ENCODE measurements at places on chromosomes 3 and 15.
A peak's percentile ranks its signal among the peaks of the same experiment; 100 is the strongest.

DNA sequence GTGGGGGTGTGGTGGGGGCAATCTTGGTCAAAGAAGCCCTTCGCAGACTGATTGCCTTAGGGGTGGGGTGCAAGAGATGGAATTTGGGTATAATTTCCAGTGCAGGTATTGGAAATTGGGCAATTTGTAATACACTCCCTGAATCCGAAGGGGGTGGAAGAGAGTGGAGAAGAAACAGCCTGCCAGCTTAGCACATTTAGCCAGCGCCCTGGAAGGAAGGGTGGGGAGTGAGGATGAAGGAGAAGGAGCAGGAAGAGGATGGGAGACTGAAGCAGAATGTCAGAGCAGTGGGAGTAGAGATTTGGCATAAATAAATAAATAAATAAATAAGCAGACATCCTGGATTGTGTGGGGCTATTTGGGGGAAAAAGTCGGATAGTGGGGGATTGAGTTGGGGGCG, 1.6 kb downstream of the GAP43 start:
- no peak for DNase-seq

DNA sequence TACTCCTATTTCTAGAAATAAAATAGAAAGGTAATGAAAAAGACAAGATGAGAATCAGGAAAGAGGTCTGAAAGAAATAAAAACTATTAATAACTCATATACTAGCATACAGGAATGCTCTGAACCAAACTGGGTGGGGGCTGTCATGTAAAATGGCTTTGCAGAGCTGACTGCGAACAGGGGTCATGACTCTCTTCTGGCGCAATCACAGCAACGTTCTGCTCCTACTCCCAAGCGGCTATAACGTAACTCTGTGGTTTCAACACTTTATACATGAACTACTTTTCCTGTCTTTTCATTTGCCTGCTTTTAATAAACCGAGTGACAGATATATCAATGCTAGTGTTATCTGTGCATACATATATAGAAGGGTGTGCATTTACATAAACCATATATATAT, 116.7 kb downstream of the DLG1 start:
- DNase-seq = no peak

DNA sequence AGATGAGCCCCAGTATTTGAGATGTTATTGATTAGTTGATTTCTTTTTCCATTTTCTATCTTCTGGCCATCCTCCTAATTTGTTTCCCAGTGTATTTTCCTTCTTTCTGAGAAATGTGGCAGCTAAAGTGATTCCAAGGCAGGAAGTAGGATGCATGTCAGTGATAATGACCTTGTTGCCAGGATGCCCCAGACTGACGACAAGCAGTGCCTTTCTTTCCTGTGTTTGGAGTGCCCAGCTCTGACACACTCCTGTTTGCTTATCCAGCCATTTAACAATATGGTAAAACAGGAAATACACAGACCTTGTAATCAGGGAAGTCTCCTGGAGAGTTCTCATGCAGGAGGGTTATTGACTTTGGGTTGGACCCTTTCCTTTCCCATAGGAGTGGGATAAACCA, 20.4 kb downstream of the TMOD2 start:
- no peak for DNase-seq

DNA sequence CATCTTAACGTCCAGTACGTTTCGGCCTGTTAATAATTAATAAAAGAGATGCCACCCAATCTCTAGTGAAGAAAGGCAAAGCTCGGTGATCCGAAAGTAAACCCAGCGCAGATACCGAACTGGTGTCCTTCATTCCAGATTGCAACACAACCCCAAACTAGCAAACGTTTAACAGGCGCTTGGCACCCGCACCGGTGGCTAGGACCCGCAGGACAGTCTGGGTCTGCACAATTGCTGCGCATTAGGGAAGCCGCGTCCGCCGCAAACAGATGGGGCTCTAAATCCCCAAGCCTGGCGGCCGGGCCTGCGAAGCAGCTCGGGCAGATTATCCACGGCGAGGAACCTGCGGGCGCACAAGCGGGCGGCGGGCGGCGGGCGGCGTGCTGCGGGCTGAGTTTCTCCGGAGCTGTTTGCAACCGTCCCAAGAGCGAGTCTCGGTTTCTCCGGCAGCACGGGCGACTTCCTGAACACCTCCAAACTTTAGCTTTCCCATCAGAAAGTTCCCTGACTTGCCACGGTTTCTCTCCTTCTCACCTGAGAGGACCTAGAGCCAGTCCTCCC, 112.1 kb upstream of the ICE2 start:
- DNase-seq = peak; percentile 47

DNA sequence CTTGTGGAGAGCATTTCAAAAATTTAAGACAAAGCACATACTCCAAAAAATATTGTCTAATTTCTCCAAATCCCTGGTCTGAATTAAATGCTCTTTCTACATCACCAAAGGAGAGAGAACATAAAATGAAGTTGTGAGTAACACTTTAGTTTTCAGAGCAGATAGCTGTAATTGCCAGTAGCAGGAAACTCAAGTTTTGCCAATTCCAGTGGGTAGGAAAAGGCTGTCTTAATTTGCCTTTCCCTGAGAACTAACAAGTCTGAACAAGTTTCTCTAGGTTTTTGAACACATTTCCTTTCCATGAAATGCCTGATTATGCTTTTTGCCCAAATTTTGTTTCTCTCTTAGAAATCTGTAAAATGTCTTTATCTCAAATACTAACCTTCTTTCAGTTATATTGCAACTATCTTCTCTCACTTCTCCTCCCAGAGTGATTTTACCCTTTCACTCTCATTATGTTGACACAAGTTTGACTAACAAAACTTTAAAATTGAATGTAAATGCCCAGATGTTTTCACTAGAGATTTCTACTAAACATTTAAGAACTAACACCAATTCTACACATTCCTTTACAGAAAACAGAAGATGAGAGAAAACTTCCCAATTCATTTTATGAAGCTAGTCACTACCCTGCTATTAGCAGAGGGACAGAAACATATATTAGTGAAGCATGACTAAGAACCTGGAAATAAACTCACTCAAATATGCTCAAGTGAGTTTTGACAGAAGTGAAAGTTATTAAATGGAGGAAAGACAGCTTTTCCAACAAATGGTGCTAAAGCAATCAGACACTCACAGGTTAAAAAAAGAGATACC, 38.4 kb downstream of the RFX7 start:
- DNase-seq = no peak

Data from T-cell (primary cell).